Stimulated activated CD4-positive, alpha-beta T cell treated with anti-CD3 and anti-CD28 coated beads, Interleukin-1b, Interleukin-23, amount 100 ng/mL, for 48 hours (primary cell): ENCODE measurements at places on chromosomes 5 and 9.

- no peak for DNase-seq
Measured at GRCh38 chr9:138007918-138008841, 130.6 kb downstream of the CACNA1B start.

DNA sequence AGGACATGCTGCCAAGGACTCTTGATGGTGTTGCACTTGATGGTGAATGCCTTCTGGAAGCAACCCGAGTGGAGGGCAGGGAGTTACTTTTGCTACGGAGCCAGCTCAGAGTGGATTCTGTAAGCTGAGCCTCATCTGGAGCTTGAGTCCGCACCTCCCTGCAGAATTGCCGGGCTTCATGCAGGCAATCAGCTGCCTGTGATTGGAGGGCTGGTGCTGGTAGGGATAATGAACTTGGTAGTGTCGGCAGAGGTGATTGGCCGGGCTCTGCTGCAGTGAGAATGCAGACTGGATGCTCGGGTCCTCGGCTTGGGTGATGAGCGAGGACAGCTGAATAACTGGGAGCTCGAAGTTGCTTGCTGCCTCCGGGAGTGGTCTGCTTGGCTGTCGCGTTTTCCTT lies 23.1 kb downstream of the SLC25A25 start:
- no peak for DNase-seq

GRCh38 chr9:111728143-111728542 lies 66.6 kb downstream of the SHOC1 start:
- DNase-seq = no peak

- no peak for DNase-seq
Measured at GRCh38 chr5:574906-575305, 37.2 kb upstream of the CEP72 start.

- no peak for DNase-seq
Measured at GRCh38 chr5:18772475-18772874, 1138.2 kb downstream of the TAF11L14 start.

DNA sequence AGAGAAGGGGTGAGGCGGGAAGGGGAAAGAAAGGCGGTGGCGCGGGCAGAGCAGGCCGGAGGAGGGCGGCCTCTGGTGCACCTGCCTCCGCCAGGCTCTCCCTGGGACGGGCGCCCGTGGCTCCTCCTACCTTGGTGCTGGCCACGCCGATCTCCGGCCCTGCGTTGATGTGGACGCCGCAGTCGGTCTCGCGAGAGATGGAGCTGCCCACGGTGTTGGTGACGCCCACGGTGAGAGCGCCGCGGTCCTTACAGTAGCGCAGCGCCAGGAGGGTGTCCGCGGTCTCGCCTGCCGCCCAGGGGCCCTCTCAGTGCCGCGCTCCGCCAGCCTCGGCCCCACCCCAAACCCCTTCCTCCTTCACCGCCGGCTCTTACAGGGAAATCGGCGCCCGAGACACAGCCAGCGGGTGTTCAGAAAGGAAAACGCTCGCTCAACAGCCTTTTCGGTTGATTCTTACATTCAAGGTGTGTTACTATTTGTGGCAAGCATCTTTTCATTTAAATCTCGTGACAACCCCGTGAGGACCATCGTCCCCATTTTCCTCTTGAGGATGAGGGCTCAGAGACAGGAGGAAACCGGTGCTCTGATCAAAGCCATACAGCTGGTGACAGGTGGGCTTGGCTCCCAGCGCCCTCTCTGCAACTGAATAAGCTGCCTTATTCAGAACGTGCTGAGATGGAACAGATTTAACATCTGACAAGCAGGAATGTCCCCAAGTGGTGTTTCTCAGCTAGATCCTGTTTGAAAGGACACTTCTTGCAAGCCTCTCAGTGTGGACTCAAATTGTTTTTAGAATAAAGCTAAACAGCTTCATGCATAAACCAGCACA lies 22.0 kb upstream of the MAPK9 start:
- peak; percentile 84 for DNase-seq

DNA sequence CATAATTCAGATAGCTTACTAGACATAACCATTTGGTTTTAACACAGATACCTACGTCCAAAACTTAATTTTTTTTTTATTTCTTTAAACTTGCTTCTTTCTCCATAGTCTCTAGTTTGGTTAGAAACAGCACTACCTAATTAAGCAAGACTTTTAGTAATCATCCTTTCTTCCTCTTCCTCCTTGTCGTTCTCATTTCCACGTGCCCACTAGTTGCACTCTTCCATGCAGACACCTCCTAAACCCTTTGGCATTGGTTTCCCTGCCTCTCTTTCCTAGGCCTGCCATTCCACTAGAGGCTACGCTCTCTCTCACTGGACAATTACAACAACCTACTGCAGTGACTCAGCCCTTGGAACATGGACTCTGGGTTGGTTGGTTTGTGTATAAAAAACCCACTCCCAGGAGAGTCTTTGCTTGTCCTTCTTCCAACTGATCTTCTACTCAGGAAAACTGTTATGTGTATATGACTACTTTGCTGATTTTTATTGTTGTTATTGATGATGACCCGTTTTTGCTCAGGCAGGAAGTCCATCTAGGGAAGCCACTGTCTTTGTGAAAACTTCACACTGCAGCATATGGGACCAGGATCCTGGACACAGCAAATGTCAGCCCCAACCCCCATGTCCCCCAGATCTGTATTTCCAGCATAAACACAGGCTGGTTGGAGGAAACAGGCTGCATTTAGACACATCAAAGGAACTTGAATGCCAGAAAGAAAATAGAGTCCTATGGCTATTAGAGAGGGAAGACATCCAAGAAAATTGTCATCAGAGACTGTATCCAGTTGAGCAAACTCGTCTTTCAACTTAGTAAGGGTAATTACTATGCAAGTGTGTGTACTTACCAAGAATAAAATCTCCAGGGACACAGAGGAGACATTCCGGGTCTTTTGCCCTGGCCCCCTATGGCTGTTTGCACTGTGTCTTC lies 503.2 kb downstream of the GADD45G start:
- DNase-seq = no peak

DNA sequence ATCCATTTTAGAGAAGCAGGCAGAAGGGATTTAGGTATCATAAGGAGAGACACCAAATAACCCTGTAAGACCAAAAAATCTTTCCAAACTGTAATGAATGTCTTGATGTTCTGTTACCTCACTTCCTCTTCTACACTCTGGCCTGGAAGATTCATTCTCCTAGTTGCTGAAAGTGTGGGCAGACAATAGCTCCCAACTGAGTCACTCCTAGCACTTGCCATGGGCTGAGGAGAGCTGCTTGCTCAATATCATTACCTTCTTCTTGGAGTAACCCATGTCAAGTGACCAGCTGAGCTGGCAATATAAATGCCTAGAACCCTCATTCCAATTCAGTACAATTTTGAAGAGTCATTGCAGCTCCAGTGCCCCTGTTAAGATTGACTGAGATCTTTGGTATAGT lies 1985.5 kb upstream of the CDH6 start:
- no peak for DNase-seq

DNA sequence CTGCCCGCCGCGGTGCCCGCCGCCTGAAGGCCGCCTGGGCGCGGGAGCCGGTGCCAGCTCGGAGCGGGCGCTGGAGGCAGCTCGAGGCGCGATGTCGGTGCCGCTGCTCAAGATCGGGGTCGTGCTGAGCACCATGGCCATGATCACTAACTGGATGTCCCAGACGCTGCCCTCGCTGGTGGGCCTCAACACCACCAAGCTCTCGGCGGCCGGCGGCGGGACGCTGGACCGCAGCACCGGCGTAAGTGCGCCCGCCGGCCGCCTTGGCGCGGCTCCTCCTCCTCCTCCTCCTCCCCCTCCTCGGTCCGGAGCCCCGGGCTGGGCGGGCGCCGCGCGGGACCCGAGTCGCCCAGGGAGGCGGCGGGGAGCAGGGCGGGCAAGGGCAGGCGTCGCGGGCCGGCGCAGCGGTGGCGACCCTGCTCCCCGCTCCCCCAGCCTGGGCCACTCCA lies 455 bp downstream of the OLFM1 start:
- DNase-seq = no peak

GRCh38 chr5:115282131-115282530 lies 14.3 kb downstream of the CCDC112 start:
- no peak for DNase-seq

DNA sequence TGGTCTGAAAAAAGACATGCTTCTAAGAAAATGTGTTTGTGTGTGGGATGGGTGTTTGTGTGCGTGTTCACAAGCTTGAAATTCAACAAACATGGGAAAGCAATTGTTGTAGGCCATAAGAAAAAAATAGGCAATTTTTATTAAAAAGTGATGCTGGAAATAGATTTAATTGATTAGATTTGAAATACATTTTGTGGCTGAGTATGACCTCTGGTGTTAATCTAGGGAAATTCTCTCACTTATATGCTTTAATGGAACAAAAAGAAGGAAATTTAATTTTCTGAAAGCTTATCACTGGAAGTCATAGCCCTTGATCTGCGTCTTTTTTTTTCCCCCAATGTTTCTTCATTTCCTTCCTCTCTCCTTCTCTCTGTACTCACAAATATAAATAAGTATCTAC lies 3.5 kb upstream of the KCNN2 start:
- no peak for DNase-seq

- no peak for DNase-seq
Measured at GRCh38 chr5:104612005-104612404, 1049.4 kb upstream of the NUDT12 start.

- no peak for DNase-seq
Measured at GRCh38 chr9:4927043-4927471, 58.0 kb upstream of the JAK2 start.

- DNase-seq = no peak
Measured at GRCh38 chr9:89468281-89468960, 29.5 kb downstream of the SEMA4D start.

GRCh38 chr5:14136228-14136627 lies 6.9 kb upstream of the TRIO start:
- DNase-seq = no peak

DNA sequence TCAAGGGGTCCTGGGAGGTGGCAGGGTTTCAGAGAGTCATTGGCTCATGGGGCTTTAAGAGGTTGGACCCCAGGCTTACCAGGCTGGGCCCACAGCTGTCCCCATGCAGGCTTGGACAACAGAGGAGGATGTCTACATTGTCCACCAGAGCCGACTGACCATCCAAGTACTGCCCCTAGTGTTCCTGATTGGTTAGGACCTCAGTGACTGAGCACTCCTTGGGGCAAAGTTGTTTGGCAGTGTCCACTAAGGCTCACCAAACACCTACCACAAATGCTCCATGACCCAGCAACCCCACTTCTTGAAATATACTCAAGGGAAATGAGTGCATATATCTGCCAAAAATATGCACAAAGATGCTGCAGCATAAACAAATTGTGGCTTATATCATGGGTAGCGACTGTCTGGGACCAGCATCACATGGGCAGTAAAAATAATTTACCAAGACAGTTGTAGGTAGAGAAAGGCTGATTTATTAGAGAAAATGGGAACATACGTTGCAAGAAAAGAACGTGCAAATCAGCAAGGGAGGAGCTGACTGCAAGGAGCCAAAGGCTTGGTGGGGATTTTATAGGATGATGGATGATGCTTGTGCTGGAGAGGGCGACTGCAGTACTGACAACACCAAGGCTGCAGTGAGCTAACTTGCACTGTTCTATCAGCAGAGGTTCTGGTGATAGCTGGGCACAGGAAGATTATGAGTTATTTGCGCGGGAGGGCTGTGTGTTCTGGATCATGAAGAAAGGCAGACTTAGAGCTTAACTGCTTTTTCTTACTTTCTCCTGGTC lies 265.2 kb downstream of the GADD45G start:
- no peak for DNase-seq

- no peak for DNase-seq
Measured at GRCh38 chr9:124018730-124019697, 7.4 kb downstream of the LHX2 start.

- no peak for DNase-seq
Measured at GRCh38 chr9:122186301-122186700, 26.6 kb downstream of the MORN5 start.

GRCh38 chr5:132100672-132101261 lies 27.2 kb downstream of the CSF2 start:
- DNase-seq = peak; percentile 74

DNA sequence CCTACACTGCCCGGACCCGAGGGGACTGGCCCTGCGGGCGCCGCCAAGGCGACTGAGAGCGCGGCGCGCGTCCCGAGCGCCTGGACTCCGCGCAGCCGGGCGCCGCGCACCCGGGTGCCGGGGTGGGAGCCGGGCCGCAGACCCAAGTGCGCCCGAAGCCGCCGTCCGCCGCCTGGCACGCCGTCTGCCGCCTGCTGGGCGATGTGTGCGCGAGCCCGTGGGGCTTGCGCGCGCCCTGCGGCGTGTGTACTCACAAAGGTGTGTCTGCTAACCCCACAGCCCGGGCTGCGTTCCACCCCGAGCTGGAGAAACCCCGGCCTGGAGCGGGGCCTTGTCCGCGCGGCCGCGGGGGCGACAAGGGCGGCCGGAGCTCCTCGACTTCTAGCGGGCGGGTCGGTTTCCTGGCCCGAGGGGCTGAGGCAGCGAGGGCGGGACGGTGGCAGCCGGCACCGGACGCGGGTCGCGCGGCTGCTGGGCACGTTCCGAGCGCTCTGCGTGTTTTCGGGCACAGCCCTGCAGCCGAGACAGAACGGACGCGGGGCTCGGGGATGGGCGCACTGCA lies 1.1 kb upstream of the ZSWIM6 start:
- DNase-seq = peak; percentile 65

DNA sequence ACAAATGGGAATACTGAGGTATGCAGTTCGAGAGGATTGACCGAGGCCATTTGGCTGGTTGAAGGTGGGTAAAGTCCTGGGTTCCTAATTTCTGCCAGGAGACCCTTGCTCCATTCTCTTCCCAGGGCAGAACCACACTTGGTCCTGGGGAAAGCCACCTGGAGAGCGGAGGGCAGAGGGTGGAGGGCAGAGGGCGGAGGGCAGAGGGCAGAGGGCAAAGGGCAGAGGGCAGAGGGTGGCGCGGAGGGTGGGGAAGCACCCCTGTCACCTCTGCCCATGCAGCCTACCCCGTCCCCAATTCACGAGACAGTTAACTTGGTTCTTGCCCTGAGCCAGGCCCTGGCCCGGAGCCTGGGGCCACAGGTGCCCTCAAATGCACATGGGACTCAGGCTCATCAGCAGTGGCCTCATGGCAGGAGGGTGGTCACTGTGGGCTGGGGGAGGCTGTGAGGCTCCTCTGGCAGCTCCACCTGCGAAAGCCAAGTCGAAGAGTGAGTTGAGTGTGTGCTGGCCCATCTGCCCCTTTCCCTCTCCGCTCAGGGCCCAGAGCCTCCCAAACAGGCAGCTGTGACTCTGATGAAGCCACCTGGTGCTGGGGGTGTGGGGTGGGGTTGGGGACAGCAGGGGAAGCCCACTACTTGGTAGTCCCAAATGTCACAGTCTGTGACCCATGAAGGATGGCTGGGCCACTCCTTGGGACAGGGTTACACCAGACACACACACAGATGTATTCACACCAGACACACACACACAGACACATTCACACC lies 28.0 kb upstream of the FCN1 start:
- no peak for DNase-seq

GRCh38 chr5:156121234-156121633 lies 205.7 kb upstream of the SGCD start:
- no peak for DNase-seq
